ENCODE measurements at places on chromosomes 5 and 9.

- no peak for DNase-seq
Measured at GRCh38 chr9:121305269-121305994, 37.5 kb downstream of the GSN start.

GRCh38 chr9:35723426-35723825 is 8.6 kb downstream of the TLN1 start:
- DNase-seq = no peak

DNA sequence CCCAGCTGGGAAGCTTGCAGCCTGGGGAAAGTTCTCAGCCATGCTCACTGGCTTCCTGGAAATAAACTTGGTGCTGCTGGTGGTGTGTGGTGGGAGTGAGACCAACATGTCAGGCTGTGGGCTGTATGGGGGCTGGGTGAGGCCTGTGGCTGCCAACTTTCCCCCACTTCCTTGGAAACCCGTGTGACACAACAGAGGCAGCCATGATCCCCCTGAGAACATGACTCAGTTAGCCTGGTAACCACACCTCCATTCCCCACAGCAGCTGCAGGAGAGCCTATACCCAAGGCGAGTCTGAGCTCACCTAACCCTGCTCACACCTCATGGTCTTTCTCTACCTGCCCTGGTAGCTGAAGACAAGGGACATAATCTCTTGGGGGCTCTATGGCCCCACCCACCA is 72.7 kb upstream of the RGMB start:
- no peak for DNase-seq

DNA sequence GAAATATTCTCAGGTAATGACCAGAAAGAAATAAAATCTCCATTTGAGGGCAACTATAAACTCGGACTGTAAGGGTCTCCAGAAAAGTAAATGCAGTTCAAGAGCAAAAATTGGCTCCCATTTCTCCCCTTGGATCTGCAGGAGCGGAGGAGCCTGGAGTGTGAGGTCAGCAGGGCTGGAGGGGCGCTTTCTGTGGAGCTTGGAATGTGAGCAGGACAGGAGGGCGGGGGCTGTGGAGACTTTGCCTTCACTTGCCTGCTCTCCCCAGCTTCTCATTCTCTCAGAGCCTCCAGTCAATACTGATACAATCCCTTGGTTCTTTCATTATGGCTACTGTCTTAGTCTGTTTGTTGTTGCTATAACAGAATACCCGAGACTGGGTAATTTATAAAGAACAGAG is 162.8 kb upstream of the ANKH start:
- DNase-seq = no peak

- no peak for DNase-seq
Measured at GRCh38 chr5:158848634-158849033, 251.1 kb downstream of the EBF1 start.

GRCh38 chr5:140630292-140631035 is 2.5 kb downstream of the CD14 start:
- DNase-seq = no peak

GRCh38 chr5:98679963-98680362 is 93.5 kb upstream of the RGMB start:
- DNase-seq = no peak

- no peak for DNase-seq
Measured at GRCh38 chr5:674630-675011, 18.5 kb downstream of the TPPP start.

GRCh38 chr9:38443597-38443996 is 19.3 kb upstream of the IGFBPL1 start:
- DNase-seq = no peak

- DNase-seq = no peak
Measured at GRCh38 chr5:81893961-81894360, 77.9 kb upstream of the ATG10 start.

DNA sequence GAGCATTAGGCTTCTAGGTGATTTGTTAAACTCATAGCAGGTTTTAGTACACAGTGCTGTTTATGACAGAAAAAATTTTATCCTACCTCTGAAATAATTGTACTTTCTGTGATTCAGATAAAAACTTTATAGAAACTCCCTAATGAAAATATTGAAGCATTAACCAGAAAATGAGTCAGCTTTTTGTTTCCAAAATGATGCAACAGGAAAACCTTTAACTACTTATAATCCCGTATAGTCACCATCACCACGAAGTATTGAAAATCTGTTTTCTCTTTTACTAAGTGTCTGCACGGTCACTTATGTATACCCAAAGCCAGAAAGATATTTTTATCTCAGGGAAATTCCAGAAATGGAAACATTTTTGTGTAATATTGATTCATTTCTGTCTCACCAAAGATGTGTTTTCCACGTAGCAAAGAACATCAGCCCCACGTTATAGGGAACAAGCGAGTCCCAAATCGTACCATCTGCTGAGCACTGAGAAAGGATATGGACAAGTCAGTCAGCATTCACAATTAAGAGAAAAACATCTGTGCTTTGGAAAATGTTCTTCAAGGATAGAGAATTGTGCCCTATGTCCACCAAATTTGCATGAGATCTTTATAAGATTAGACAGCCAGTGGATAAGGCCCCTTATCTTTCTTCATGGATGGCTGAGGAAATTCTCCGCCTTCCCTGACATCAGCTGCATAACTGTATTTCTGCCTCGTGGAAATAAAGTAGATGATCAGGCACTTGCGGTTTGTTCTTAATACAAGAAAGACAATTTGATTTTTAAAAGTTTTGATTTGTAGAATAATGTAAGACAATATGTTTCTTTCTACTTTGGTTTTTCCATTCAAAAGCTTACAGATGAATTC is 41.9 kb downstream of the TNFAIP8 start:
- no peak for DNase-seq

DNA sequence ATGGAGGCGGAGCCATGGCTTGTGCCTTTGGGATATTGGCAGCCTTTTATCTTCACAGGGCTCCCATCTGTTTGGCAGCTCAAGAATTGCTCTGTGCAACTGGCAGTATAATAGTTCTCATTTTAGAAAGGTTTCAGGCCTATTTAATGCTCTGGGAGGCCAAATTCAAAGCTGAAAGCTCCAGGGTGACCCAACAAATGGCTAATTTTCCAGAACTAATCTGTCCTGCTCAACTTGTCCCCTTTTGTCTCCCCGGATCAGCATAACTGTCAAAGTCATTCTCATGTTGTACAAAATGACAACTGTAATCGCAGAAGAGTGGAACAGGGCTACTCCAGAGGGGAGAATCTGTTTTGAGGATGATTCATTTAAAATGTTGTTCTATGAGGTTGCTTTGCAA is 52.6 kb upstream of the CXCL14 start:
- no peak for DNase-seq

- DNase-seq = no peak
Measured at GRCh38 chr9:136806067-136806466, 1.7 kb upstream of the RABL6 start.

DNA sequence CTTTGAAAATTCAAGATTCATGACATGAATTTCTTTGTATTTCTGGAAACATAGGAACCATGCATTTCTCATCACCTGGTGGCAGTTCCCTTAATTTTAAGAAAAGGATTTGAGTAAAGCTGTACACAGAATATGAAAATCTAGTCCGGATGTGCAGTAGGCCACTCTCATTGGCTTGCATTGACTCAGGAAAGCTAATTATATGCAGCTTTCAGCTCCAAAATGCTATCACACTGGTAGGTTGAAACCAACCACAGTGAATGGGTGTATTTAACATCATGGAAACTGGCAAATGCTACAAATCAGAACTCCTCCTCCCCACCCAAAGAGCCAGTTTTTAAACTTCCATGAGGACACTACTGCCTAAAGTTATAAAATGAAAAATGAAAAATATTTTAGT is 161.6 kb upstream of the FBXL17 start:
- no peak for DNase-seq

- no peak for DNase-seq
Measured at GRCh38 chr5:51404255-51404654, 21.0 kb downstream of the ISL1 start.

- no peak for DNase-seq
Measured at GRCh38 chr5:125837866-125838265, 585.3 kb upstream of the GRAMD2B start.

DNA sequence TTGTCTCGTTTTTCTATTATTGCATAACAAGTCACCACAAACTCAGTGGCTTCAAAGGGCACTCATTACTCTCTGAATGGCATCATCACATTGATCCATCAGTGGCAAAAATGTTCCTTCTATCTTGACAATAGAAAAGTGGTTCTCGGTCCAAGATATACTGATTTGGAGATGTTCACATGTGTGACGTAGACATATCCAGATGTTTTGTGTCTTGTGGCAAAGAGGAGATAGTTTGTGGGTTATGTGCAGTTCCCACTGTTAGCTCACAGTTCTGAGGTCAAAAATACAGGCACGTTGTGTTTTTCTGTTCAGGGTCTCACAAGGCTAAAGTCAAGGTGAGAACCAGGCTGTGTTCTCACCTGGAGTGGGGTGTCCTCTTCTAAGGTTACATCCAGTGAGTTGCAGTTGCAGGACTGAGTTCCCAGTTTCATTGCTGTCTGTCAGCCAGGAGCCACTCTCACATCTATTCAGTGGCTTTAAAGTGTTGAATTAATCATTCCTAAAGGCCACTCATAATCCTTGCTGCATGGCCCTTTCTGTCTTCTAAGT is 55.3 kb downstream of the GAS1 start:
- no peak for DNase-seq

GRCh38 chr5:169178754-169179153 is 122.2 kb downstream of the SLIT3 start:
- no peak for DNase-seq

DNA sequence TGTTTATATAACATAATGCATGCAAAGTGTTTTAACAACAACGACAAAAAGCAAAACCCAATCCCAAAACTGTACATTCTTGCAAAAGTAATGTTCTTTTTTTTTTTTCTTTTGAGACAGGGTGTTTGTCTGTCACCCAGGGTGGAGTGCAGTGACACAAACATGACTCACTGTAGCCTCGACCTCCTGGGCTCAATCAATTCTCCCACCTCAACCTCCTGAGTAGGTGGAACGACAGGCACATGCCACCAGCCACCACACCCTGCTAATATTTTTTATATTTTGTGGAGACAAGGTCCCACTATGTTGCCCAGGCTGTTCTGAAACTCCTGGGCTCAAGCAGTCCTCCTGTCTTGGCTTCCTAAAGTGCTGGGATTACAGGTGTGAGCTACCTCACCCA is 13.6 kb upstream of the HAVCR1 start:
- peak; percentile 29 for DNase-seq

DNA sequence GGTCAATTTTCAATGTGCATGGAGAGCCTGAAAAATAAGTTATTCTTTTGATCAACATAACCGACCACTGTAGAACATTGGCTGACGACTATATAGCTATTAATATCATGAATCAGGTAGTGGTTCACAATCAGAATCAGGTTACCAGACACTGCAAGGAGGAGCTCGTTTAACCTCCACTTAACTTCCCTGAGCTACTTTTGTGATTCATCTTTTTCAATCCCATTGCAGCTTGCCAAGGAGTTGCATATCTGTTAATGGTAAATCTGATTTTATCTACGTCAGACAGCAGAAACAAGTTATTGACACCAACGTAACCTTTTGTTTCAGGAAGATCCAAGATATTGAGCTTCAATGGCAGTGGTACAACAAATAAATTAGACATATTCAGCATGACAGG is 2263.8 kb upstream of the ACO1 start:
- no peak for DNase-seq

DNA sequence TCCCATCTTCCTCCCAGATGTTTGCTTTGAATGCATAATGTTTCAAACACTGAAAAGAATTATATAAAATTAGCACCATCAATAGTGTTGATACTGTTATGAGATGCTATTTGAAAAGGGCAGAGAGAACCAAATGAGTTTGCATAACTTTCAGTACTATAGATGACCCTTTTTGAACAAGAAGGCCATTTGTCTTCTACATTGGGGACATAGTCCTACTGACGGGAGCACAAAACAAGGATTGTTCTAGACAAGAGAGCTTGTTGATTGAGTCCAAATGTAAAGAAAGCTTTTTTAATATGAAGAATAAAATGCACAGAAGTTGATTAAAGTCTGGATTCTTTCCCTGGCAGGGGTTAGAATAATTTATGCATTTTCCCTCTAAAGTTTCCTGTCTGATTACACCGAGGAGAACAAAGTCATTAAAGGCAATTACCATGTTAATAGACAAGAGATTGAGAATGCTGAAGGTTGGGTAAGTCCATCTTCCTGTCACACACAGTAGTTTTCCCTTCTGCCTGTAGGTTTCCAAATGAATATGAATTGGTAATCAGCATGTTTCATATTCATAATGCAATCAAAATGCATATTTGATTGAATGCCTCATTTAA is 32.8 kb upstream of the ADCY2 start:
- no peak for DNase-seq

- DNase-seq = no peak
Measured at GRCh38 chr9:133823189-133824105, 85.3 kb upstream of the SARDH start.

DNA sequence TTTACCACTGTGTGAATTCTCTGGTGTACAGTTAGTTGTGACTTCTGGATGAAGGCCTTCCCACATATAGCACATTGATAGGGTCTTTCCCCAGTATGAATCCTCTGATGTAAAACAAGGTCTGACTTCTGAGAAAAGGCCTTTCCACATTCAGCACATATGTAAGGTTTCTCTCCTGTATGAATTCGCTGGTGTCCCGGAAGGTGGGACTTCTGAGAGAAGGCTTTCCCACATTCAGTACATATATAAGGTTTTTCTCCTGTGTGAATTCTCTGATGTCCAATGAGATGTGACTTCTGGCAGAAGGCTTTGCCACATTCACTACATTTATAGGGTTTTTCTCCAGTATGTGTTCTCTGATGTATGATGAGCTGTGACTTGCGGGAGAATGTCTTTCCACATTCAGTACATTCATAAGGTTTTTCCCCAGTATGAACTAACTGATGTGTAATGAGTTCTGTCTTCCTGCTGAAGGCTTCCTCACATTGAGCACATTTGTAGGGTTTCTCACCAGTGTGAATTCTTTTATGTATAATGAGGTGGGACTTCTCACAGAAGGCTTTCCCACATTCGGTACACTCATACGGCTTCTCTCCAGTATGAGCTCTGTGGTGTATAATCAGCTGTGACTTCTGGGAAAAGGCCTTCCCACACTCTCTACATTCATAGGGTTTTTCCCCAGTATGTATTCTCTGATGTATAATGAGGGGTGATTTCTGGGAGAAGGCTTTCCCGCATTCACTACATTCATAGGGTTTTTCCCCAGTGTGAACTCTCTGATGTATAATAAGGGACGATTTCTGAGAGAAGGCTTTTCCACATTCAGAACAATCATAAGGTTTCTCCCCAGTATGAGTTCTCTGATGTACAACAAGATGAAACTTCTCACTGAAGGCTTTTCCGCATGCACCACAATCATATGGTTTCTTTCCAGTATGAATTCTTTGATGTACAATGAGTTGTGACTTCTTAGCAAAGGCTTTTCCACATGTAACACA is 9.1 kb downstream of the ZNF300 start:
- DNase-seq = no peak

DNA sequence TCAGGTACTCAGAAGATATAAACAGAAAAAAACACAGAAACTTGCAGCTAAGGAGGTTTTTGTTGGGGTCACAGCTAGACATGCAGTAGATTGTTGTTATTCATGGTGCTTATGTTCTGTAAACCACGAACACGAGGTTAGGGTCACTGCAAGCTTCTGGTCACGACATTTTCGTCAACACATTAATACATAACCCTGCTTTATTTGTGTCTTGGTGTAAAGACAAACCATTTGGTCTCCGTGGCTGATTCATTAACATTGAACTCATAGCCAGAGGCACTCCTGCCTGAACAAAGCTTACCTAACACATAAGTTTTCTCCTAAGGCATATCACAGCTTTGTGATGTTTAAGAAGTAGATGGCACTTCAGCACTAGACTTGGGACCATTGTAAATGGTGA is 16.9 kb downstream of the TEK start:
- no peak for DNase-seq

Measured in stimulated activated CD8-positive, alpha-beta memory T cell treated with anti-CD3 and anti-CD28 coated beads, Interleukin-7, amount 100 ng/mL, for 48 hours (primary cell).